ENCODE measurements at places on chromosomes 4 and X. TPM values are rescaled to one million over a fixed set of nuclear protein-coding genes. Genes with fewer than 3 reads are reported as not detected.

The CPZ gene
- 0.27 TPM for total RNA-seq

The NPY2R gene
- total RNA-seq = not detected

The GSX2 gene
- total RNA-seq = not detected

The NMU gene
- total RNA-seq = 9.4 TPM

The SLAIN2 gene
- 72.6 TPM for total RNA-seq

The TRIM2 gene
- total RNA-seq = 120 TPM

The RAB40A gene
- total RNA-seq = 0.47 TPM

The PPP4R3C gene
- total RNA-seq = not detected

The HSD17B11 gene
- 16.2 TPM for total RNA-seq

The SHROOM3 gene
- total RNA-seq = 1.9 TPM

The PCDH10 gene
- 1.7 TPM for total RNA-seq

The TBC1D8B gene
- 4.6 TPM for total RNA-seq

DNA sequence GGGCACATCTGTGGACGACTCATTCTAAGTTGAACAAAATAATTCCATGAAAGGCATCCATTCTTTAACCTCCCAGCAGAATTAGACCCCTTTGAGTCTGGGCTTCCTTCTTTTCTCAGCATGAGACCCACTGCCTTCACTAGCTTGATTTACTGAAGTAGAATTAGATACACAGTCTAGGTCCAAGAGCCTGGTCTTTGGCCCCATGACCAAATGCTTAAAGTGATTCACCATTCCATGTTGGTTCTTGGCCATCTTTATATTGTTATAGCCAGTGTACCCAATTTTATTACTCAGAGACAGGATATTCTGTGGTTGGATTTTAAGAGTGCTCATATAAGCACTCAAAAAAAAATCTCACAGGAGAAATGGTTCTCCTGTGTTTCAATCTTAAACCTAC, 155.3 kb upstream of the GPC4 start:
- no peak for DNase-seq

DNA sequence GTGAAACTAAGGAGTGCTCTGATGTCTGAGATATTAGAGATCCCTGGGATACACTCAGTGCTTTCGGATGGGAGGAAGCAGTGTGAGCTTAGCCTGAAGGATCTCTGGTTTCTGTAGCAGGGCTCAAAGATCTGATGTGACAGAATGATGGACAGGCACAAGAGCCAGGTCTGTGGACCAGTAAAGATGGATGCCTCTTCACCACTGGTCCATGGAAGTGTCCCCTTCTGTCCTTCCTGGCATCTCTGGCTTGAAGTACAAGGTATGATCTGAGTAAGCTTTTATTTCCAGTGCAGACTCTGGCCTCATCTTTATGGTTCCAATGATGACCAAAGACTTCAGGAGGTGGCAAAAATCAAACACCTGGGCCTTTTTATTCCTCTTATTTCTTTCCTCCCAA, 88.1 kb downstream of the TBC1D9 start:
- DNase-seq = no peak

DNA sequence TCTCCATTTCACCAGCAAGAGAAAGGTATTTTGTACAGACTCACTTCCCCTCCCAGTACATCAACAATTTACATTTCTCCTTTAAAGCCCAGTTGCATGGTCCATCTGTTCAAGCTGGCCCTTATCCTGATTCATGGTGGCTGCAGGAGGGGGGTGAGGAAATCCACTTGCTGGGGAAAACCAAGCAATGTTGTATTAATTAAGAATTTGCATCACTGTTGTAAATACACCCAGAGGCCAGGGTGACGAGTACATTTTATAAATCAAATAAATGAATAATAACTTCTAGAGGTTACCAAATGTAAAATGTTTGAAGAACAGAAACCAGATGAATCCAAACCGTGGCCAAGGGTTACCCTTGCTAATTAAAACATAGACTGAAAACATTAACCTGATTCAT, 395.9 kb upstream of the INTU start:
- DNase-seq = no peak

DNA sequence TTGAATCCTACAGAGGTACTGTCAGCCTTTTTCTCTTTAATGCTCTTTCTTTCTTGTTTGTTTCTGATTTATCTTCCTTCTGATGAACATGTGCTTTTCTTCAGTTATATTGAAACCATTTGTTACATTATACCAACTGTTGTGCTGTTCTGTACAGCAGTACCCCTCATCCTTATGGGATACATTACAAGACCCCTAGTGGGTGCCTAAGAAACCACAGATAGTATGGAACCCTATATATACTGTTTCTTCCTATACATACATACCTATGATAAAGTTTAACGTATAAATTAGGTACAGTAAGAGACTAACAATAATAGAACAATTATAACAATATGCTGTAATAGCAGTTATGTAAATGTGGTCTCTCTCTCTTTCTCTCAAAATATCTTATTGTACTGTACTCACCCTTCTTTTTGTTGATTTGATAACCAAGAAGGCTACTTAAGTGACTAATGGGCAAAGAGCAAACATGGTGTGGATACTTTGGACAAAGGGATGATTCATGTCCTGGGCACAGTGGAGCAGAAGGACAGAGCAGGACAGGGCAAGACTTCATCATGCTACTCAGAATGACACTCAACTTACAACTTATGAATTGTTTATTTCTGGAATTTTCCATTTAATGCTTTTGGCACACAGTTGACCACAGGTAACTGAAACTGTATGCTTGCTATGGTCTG, 10.7 kb upstream of the YIPF7 start:
- no peak for DNase-seq

DNA sequence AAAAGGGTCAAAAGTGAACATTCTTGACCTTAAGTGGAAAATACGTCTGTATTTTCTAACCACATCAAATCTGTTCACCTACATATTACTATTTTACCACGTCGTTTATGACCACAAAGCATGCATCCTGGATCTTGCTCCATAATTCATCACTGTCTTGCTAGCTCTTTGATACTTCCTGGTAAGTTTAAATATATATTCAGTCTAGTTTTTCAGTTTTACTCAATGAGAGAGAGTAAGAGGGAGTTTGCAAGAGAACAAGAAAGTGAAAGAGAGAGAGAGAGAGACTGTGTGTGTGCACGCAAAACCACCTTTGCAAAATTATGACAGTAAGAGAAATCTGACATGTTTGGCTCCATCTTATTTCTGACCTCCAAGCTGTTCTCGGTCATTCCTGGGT, 173.7 kb upstream of the GALNTL6 start:
- no peak for DNase-seq

GRCh38 chrX:71227370-71228062, 4.5 kb downstream of the GJB1 start:
- DNase-seq = no peak

DNA sequence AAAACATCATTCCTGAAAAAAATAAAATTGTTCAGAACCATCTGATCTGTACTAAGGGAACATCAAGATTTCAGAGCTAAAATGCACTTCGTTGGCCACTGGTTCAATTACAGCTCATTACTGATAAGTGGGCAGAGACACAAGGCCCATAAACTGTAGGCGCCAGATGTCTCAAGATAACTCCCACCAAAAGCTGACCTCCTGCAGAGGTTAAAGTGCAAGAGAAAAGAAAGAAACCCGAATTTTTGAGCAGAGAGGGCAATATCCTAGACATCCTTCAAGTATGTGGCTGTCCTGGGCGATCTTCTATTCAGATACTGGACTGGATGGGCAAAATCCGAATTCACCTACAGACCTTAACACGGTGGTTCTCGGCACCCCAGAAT, 660 bp downstream of the GEMIN8 start:
- DNase-seq = no peak

- no peak for DNase-seq
These were observed 49.5 kb downstream of the HS6ST2 start for GRCh38 chrX:132908891-132909290.

DNA sequence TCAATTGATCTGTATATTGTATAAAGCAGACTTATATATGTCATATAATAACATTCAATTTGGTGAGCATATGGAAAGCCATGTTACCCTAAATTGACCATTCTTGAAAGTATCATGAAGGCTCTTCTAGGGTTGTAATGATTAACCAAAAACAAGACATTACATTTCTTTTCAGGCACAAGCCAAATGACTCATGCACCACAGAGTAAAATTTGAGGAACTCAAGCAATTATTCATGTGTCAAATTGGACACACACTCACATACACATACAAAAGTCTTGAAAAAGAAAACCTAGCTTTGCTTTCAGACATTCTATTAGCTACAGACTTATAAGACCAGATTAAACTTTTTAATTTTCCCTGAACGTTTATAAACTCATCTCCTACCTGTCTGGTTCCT, 146.5 kb upstream of the PCDH18 start:
- no peak for DNase-seq

- DNase-seq = no peak
These were observed 10.3 kb downstream of the USP46 start for GRCh38 chr4:52648836-52649235.

- DNase-seq = no peak
These were observed 3.3 kb downstream of the SYTL5 start for GRCh38 chrX:38009641-38010040.

DNA sequence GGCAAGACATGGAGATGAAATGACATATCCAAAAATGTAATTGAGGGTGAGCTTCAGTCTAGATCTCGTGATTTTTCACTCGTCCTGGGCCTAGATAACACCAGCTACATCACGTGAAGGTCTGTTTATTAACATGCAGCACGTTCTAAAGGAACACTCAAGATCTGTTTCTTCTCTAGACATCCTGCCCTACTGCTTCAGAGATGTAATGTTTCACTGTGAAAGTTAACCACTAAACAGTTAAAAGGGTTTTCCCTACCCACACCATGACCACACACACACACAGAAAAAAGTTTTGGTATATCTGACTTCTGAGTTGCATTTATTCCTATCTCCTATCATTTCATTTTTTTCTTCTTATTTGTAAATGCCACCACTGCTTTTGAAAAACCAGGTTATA, 52.3 kb upstream of the SMIM31 start:
- no peak for DNase-seq

DNA sequence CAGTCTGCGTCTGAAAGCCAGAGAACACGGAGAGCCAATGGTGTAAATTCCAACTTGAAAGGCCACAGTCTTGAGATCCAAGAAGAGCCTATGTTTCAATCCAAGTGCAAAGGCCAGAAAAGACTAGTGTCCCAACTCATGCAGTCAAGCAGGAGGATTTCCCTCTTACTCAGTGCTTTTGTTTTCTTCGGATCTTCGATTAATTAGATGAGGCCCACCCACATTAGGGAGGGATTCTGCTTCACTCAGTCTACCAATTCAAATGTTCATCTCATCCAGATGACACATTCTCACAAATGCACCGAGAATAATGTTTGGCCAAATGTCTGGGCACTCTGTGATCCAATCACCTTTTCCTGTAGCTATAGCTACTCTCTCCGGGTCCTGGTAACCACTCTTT, 91.5 kb upstream of the S100G start:
- DNase-seq = no peak

- no peak for DNase-seq
These were observed 35.1 kb upstream of the TAPT1 start for GRCh38 chr4:16261313-16261878.

DNA sequence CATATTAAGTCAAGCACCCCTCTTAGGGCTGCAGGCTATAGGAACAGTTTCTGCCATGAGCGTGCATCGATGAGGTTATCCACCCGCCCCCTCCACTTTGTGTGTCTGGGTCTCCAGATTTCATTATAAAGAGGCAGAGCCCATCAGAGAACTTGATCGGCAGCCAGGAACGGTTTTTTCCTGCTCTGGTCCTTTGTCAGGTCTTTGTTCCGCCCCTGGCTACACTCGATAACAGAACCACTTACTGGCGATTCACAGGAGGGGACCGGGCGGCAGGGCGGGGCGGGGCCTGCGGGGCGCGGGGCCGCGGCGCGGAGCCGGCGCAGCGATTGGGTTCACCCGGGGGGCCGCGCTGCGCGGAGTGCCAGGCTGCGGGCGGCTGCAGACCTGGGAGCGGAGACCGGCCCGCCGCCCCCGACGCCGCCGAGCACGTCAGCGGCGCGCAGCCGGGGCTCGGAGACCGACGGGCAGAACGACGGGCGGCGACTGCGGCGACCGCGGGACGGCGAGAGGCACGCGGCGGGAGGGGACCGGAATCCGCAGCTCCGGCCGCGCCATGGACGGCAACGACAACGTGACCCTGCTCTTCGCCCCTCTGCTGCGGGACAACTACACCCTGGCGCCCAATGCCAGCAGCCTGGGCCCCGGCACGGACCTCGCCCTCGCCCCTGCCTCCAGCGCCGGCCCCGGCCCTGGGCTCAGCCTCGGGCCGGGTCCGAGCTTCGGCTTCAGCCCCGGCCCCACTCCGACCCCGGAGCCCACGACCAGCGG, at the start of gene SLC10A4:
Gene SLC10A4 (plus strand): TSS at position 338 of the 771 bp plus-strand sequence. CDS start 219 bp downstream, at position 557.
- peak; percentile 73 for DNase-seq

DNA sequence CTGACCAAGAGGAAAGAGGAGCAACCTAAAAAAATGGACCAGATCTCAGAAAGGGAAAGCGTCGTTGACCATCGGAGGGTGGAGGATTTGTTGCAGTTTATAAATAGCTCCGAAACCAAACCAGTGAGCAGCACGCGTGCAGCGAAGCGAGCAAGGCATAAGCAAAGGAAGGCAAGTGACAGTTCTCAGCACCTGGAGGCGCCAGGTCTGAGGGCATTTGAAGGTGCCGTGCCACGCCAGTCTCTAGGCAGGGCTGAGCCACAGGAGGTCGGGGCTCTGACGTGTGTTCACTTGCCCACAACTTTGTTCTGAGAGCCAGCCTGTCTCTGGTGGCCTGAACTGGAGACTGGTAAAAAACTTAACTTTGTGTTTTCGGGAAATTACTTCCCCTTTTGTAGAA, 59.7 kb downstream of the TNIP2 start:
- no peak for DNase-seq

GRCh38 chr4:148109216-148109615, 333.0 kb downstream of the NR3C2 start:
- no peak for DNase-seq

GRCh38 chr4:119559044-119559647, 69.5 kb downstream of the PDE5A start:
- no peak for DNase-seq

- DNase-seq = no peak
These were observed 226.3 kb upstream of the LDB2 start for GRCh38 chr4:17124767-17125166.

GRCh38 chr4:151670843-151671242, 90.0 kb downstream of the GATB start:
- DNase-seq = no peak

DNA sequence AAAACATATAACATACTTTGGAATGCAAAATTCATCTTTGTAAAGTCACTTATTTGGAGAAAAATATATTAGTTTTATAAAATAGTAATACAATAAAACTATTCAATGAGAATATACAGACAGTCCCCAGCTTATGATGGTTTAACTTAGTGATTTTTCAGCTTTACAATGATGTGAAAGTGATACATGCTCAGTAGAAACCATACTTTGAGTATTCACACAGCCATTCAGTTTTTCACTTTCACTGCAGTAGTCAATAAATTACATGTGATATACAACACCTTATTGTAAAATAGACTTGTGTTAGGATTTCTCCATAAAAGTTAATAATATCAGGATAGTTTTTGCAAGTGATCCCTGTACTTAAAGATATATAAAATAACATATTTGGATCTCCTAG, 436.0 kb downstream of the CENPC start:
- DNase-seq = no peak

DNA sequence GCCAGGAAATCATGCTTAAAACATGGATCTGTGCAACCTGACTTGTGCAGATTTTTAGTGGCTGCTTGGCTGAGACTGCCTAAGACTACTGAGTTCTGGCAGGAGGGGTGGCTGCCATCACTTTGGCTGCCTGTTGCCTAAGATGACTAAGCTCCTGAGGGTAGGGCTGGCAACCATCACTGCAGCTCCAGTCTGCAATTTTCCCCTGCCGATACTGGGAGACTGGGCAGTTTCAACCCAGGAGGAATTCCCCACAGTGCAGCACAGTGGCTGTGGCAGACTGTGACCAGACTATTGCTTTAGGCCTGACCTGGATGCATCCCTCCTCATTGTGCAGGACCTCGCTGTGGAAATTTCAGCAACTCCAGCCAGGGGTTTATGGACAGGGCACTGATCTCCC, 544.9 kb downstream of the ANKRD50 start:
- no peak for DNase-seq

All from glutamatergic neuron (in vitro differentiated cells).